Skin of body (tissue), 3 donors: ENCODE measurements at places on chromosomes 7 and 10.

DNA sequence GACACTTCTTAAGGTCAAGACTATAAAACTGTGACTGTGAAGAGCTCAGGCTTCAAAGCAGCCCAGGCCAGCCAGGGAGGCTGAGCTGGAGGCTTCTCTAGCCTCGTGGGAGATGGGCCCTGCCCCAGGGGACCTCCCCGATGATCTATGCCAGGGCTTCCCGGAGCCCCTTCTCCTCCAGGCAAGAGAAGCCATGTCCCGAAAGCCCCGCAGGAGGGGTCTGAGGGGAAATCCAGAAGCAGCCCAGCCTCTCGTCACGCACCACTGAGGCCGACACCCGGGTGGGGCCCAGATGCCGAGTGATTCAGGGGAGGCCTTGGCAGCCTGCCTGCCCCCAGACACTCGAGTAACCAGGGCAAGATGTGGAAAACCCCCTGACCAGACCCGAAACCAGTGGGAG lies 63.7 kb downstream of the PROSER2 start:
- no peak for DNase-seq

DNA sequence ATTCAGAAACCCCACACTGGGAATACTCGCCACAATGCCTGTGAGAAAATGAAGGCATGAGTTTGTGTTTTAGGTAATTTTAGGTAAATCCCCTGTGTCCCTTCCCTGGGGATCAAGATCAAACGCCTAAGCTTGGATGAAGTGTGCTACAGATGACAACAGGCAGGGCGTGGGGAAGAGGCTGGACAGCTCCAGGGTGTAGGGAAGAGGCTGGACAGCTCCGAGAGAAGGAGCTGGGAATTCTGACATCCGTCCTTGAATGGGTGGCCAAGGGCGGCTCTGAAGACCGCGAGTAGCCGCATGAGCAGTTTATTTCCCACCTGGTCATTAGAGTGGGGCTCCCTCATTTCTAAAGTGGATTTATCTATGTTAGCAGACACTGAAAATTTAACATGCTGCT lies 109.7 kb downstream of the RAMP3 start:
- DNase-seq: no peak

- no peak for DNase-seq
Observed at GRCh38 chr7:48035967-48036478, 680 bp downstream of the C7orf57 start.

- no peak for DNase-seq
Observed at GRCh38 chr7:136074843-136075242, 97.7 kb upstream of the MTPN start.

GRCh38 chr7:404812-405488 lies 114.7 kb downstream of the PDGFA start:
- DNase-seq: no peak

GRCh38 chr10:27771231-27771630 lies 25.6 kb upstream of the MKX start:
- no peak for DNase-seq

DNA sequence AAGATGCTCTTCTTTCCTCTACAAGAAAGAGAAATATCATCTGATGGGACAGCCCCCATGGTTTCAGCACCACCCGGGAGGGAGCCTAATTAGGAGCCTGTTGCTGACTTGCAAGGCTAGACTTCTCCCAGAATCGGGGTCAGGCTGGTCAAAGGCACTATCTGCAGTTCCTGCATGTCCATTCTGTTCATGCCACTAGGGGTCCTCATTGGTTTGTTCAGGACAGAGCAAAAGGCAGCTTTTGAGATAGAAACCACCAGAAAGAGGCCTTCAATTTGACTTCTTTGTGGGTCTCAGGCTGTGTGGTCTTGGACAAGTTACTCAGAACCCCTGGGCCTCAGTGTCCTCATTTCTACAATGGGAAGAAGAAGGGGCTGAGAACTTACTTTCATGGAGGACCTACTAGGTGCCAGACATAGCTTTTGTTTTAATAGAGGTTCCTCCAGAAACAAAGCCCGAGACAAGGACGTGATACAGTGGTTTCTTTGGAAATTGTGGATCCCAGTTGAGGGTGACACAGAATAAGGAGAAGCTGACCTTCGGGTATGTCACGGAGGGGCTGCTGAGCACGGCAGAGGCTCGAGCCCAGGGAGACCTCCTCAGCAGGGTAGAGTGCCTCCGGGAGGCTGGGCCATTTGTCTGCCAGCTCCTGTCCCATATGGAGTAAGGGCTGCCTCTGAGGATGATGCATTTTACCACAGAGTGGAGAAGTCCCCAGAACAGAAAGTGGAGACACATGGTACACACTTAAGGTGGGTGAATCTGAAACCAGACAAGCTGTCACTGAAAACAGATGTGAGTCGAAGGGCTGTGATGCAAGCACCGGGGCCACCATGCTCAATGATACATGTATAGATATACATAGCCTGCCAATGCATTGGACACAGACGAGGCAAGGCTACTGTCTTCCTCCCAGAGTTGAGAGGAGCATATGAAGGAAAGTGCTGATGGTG lies 33.1 kb upstream of the NEUROD6 start:
- peak; percentile 30 for DNase-seq

GRCh38 chr7:158731761-158732160 lies 27.2 kb upstream of the NCAPG2 start:
- DNase-seq: no peak

- DNase-seq: no peak
Observed at GRCh38 chr10:30192846-30193608, 133.6 kb upstream of the JCAD start.

- no peak for DNase-seq
Observed at GRCh38 chr10:75043256-75044131, 68.0 kb upstream of the SAMD8 start.

DNA sequence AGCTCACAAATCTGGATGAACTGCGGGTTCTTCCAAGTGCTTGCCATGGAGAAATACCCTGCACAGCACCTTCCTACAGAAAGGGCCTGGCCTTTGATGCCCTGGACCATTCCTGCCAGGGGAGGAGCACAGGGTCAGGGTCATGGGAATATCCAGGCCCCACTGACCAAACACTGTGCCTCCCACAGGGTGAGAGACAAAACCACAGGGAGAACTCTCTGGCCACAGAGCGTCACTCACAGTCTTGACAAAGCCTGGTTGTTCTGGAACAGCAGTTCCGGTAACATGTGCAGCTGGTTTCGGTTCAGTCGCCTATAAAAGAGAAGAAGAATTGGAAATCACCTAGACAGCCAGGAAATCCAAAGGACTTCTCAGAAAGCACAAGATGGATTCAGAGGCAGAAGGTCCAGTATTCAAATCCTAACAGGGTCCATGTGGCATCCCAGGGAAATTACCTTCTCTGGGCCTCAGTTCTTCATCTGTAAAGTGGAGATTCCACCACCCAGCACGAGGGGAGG lies 28.1 kb downstream of the SLIT1 start:
- no peak for DNase-seq

- DNase-seq: no peak
Observed at GRCh38 chr10:15703151-15703880, 16.4 kb downstream of the ITGA8 start.

- no peak for DNase-seq
Observed at GRCh38 chr7:42181566-42181965, 55.4 kb downstream of the GLI3 start.

- DNase-seq: no peak
Observed at GRCh38 chr7:4271716-4272015, 410.4 kb upstream of the FOXK1 start.

GRCh38 chr10:49371967-49372366 lies 23.9 kb downstream of the DRGX start:
- no peak for DNase-seq

GRCh38 chr10:51709324-51709972 lies 10.1 kb upstream of the CSTF2T start:
- no peak for DNase-seq

- DNase-seq: no peak
Observed at GRCh38 chr7:7157887-7158271, 24.5 kb upstream of the C1GALT1 start.

GRCh38 chr10:28873540-28873939 lies 196.2 kb downstream of the BAMBI start:
- no peak for DNase-seq

DNA sequence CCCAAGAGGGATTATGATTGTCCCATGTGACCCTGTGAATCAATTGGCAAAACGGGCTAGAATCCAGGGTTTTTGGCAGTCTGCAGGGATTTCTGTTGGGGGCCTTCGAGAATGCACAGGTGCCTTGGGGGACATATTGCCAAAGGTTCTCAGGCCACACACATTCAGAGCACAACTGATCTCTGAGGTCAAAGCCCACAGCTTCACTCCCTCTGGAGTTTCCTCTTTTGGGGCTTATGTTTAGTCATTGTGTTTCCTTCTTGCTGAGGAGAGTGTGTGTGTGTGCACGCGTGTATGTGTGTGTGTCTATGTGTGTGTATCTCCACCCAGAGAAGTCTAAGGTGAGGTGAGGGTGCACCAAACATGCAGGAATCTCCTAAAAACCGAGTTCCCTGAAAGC lies 8.8 kb downstream of the PPIF start:
- DNase-seq: no peak

DNA sequence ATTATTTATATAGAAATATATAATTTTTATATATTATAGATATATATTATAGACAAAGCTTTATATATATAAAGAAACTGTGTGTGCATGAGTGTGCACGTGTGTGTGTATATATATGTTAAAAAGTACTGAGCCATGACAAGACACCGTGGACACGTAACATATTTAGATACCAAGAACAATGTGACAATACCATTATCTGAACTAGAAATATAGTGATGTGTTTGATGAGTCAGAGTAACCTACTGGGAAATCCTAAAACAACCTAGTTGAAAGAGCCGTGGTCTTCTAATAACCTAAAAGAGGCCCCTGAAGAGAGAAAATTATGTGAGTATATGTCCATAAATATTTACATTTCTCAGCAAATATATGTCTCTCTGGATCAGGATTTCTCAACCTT lies 50.7 kb upstream of the ITGB8 start:
- DNase-seq: no peak

DNA sequence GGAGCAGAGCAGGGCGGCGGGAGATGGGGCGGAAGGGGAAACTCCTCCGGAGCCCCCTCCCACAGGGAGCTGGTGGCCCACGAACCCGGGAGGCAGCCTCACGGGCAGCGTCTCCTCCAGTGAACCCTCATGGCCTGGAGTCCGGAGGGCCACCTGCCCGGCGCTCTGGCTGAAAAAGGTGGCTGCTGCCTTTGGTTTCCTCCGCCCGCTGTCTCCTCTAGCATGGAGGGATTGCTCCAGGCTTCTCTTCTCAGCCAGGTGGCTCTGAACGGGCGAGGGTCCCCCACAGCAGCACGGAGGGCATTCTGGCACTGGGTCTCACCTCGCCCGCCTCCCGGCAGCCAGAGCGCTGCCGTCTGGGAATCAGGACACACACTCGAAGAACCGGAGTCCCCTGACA lies 177.3 kb upstream of the PFKP start:
- no peak for DNase-seq

DNA sequence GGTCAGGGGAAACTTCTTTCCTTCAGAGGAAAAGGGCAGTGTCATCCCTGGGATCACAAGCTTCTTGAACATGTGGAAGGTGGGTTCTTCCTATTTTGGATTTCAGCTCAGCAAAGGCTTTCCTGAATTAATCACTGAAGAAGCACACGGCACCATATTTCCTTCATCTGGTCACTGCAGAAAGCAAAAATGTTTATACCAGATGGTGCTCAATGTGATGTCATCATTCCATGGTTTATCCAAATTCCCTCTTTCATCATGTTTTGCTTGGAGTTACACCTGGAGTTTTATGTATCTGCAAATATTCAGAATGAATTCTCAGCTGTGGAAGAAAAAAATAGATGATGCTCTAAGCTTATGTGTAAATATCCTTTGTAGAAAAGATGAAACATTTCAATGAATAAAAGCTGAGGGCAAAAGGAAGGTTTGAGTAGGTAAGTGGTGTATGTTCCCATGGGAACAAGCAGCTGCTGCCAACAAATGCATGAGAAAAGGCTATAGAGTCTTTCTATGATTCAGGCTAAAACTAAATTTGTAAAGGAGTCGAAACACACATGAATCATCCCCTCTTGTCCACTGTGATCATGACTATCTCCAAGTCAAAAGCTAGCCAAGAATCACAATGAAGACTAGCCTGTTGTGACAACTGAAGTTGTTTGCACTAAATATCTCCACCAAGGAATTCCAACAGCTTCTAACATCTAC lies 26.9 kb upstream of the BPGM start:
- peak; percentile 82 for DNase-seq
